ENCODE measurements at places on chromosomes 1 and 21.
A peak's percentile ranks its signal among the peaks of the same experiment; 100 is the strongest.

DNA sequence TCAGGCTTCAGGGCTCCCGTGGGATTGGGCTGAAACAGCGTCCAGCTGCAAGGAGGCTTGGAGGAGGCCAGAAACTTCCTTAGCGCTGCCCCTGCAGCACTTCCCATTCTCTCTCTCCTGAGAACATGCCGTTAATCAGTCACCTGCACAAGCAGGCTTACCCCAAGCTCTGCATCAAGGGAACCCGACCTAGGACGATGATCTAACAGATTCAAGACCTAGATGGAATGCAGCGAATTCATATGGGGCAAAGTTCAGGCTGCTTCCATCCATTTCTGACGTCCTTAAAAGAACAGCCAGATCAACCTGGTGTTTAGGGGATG is 114.1 kb downstream of the ERG start:
- DNase-seq: no peak

- no peak for DNase-seq
Measured at GRCh38 chr1:196545222-196545621, 63.0 kb downstream of the KCNT2 start.

- DNase-seq: no peak
Measured at GRCh38 chr1:155463865-155464650, 98.5 kb downstream of the ASH1L start.

- no peak for DNase-seq
Measured at GRCh38 chr1:147627435-147628110, 42.8 kb downstream of the ACP6 start.

- DNase-seq: no peak
Measured at GRCh38 chr21:45003331-45004058, 63.7 kb downstream of the SLX9 start.

- no peak for DNase-seq
Measured at GRCh38 chr1:23040509-23040908, 21.2 kb downstream of the KDM1A start.

DNA sequence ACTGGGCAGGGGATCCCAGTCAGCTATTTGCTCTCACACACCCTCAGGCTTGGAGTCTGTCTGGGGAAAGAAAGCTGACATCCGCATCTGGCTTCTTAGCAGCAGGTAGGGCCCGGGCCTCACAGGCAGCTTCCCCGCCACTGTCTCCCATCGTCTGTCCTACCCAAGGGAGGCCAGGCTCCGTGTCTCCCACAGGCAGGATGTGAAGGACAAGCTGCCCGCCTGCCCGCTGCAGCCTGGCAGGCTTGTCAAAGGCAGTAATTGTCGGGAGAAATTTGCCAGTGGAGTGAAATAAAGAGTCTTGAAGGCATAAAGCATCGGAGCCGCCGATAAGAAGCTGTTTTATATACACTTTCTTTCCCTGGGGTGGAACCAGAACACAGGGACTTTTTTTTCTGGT is 44.0 kb upstream of the DISP3 start:
- DNase-seq: no peak

DNA sequence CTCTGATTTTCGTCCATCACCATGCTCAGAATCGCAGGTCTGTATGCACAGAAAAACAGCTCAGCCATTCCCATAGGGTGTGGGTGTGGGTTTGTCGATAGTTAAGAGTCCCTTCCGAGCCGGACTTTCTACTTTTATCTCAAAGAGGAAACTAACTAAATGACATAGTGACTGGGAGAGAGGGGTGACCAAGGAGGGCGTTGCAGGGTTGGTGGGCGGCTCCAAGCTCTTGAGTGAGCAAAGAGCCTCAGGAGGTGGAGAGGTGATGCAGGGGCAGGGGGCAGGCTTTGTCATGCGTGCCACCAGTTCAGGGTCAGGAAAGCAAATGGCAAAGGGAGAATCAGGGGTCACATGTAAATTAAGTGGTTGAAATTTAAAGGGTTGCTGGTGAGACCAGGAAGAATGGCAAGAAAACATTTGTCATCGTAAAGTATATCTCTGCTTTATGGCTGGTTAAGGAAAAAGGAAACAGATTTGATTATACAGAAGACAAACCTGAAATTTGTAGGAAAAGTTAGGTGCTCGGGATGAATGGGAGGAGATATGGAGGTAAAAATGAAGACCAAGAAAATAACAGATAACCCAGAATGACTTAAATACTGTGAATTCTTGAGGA is 249.0 kb downstream of the SETD4 start:
- no peak for DNase-seq

GRCh38 chr21:45141507-45141906 is 67.1 kb downstream of the ADARB1 start:
- DNase-seq: no peak

DNA sequence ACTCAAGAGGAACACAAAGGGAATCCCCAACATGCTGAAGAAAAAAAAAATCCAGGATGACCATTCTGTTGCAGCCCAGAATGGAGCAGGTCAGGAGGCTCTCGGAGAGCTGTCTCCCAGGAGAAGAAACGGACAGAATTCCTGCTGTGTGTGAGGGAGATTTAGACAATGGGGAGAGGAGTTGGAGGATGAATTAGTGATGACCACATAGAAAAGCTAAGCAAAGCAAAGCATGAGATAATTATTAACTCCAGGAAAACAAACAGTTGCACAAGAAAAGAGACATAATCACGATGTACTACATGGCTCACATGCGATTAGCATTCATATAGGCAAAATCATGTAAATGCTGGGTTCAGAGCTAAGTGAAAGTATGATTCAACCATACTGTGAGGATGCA is 61.1 kb upstream of the SMYD2 start:
- DNase-seq: no peak

GRCh38 chr1:107142140-107142542 is 1.3 kb downstream of the NTNG1 start:
- peak; percentile 48 for DNase-seq

DNA sequence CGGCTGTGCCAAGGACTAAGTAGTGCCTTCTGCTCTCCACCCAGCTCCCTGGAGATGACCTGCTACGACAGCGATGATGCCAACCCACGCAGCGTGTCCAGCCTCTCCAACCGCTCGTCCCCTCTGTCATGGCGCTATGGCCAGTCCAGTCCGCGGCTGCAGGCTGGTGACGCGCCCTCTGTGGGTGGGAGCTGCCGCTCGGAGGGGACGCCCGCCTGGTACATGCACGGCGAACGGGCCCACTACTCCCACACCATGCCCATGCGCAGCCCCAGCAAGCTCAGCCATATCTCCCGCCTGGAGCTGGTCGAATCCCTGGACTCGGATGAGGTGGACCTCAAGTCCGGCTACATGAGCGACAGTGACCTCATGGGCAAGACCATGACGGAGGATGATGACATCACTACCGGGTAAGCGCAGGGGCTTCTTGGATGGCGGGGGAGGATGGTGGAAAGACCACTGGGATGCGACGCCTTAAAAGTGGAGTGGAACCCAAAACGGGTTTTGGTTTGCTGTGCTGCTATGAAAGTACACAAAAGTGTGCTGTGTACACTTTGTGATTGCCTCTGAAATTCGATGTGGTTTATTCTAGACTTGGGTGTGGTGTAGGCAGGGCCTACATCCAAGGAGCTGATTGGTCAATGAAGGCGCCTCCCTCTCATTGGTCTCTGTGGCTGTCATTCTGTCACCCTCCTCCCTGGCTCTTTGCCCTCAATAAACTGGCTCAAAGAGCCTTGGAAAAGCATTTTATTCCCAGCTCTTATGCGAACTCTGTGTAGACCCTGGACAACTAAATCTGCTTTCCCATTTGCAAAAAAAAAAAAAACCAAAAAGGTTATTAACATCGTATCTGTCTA is 110.4 kb upstream of the IPO9 start:
- no peak for DNase-seq

DNA sequence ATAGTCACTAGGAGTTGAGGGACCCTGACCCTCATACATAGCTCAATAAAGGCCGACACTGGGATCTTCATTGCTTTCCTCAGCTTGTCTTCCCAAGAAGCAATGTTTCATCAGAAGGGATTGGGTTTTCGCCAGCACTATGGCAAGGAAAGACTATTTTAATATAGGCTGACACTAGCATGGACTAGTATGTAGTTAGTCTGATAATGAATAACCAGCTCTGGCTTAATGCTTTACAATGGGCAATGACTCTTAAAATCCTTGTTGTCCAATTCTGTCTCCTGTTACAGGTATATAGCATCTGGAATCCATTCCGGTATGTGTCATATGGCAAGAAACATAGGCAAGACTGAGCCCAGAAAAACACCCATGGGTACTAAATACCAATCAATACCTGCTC is 15.3 kb upstream of the SYT2 start:
- DNase-seq: no peak

- DNase-seq: no peak
Measured at GRCh38 chr1:3469849-3470649, 15.6 kb downstream of the ARHGEF16 start.

DNA sequence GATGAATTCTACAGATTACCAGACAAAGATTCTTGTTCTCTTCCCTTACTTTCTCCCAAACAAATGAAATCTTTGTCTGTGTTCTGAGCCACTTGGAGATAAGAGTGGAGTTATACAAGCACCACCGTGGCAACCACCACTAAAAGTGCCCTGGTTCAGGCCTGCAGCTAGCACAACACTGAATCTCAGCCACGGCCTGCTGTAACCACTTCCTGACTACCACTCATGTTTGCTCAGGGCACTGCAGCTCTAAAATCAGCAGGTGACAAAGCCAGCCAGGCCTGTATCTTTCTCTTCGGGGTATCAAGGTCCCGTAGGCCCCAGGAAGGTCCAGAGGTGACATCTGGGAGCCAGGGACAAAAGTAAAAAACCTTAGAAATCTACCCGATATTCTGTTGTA is 3.2 kb upstream of the OR2T6 start:
- DNase-seq: no peak

DNA sequence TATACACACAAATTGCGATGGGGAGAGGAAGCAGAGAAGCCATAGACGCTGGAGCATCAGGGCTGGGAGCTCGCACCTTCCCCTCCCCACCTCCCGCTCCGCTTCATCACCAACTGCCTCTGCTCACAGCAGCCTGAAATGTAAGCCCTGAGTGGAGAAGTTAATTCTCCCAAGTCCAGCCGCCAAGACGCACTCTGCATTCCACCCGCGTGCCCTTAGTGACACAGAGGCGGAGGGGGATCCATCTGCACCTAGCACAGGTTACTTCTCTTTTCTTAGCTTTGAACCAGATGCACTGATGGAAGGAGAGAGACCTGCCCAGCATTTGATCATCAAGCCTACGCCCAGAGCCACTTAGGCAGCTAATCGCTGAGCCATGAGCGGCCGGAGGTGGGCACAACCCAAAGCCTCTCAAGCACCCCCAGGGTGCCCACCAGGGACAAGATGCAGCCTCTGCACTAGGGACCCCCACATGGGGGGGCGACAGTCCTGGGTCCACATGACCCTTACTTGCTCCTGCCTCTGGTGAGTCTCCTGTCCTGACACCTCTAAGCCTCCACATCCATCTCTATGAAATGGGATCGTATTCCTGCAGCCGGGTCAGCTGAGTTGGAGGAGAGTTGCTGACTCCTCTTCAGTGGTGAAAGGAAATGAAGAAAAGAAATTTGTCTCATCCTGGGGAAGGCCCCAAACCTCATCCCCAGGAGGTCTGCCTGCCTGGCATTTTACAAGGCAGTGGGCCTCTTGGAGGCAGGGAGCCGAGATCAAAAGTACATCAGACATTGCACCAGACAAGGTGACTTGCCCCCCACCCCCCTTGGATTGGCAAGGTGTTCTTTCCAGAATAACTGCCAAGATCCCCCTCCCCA is 316.2 kb downstream of the MATN1 start:
- DNase-seq: no peak

GRCh38 chr1:55235722-55236121 is 20.6 kb upstream of the USP24 start:
- DNase-seq: no peak

DNA sequence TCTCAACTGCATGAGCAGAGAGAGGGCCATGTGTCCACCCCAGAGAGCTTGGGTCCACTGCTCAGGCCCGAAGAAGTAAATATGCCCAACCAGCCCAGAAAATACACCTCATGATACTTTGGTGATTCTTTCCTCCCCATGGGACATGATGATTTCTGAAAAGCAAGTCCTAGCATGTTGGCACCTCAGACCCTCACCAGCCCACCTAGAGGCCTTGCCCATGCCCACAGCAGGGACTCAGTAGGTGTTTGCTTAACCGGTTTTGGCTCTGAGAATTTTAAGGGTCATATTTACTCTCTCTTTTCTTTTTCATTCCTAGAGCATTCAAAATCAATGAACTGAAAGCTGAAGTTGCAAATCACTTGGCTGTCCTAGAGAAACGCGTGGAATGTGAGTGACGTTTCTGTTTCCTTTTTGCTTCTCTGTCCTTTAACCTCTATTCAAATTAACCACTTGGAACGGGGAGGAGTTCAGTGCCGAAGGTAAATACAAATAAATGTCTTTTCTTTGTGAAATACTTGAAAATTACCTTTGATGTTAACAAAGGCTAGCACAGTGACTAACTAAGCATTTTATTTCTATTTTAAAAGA is 79.7 kb downstream of the PDE9A start:
- no peak for DNase-seq

- no peak for DNase-seq
Measured at GRCh38 chr1:85849660-85850059, 141.4 kb upstream of the ZNHIT6 start.

GRCh38 chr1:207241164-207241934 is 80.1 kb upstream of the CD55 start:
- no peak for DNase-seq

GRCh38 chr1:47611992-47612391 is 174.1 kb downstream of the FOXD2 start:
- DNase-seq: no peak

GRCh38 chr1:205455581-205456382 is at the start of gene BLACAT1:
TSS of gene BLACAT1 (minus strand) at chr1:205456045.
- no peak for DNase-seq

DNA sequence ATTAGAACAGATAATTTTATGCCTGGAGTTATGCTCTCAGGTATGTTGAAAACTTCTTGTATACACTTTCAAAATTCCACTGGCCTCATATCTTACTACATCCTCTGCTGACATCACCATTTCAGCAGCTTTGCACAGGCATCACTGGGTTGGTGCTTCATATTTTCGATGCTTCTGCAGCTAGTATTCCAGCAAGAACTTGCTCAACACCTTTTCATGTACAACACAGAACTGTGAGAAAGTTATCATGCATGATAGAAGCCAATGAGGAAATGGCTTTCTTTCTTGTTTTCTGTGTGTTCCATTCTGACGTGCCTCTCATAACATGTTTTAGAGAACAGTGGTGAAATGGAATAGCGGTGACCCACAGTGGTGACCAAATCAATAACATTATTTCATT is 5.1 kb upstream of the GBP5 start:
- DNase-seq: no peak

Measured in GM06990 (cell line).